ENCODE measurements at places on chromosomes 7 and 10.

DNA sequence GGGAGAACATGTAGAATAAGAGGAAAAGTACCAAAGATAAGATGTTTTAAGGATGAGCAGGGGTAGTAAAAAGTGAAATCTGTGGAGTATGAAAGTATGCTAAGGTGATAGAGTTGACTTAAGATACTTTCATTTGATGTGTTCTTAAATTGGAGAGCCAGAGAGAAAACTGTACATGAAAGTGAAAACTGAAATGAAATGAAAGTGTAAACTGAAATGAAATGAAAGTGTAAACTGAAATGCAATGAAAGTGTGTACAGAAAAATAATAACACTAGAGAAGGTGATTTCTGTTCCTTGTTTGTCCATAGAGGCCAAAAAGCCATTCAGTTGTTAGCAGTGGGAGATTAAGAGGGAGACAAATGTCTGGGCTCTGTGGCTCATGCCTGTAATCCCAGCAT is 17.5 kb downstream of the AHR start:
- DNase-seq = no peak

DNA sequence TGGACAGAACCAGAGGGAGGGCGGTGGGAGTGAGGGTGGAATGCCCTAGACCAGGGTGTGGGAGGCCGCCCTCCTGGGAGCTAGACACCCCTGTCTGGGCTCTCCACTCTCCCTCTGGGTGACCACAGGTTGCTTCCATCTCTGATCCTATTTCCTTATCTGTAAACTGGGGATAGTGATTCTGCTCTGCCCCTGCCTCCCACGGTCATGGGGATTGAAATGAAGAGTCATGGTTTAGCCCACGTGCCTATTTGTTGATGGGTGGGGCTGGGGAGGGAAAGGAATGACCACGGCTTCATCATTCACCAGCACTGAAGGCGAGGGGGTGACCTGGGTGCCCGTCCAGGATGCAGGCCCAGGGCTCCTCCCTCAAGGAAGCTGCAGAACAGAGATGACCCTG is 49.3 kb upstream of the PCBD1 start:
- DNase-seq = no peak

DNA sequence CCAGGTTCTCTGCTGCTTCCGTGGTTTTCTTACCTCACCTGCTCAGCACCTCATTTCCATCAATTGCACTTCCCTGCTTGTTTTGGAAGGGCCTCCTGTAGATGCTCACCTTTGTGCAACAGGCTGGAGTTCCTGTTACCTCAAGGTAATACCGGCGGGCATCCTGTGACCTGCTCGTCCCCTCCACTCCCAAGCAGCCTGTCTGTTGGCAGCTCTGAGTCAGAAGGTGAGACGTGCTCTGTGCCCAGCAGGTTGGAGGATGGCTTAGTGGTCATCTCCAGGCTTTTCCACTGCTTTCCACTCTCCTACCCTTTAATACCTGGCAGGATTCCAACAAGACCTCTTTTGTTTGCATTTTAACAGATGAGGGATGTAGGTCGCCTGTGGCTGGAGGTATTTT is 86.0 kb downstream of the CAMK1D start:
- DNase-seq = no peak

DNA sequence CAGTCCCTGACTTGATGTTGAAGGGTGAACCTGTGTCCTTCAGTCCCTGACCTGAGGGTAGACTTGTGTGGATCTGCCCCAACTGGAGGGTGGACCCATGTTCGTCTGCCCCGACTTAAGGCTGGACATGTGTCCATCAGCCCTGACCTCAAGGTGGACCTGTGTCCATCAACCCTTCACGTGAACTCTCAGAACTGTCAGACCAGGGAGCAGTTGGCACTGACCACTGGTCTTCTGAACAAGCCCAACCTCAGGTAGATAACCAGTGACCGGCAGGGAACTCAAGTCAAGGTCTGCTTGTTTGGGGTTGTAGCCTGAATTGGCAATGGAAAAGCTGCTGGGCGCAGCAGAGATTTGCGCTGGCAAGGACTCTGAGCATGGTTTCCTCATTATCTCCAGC is 96.5 kb downstream of the ADCY1 start:
- DNase-seq = no peak

- DNase-seq = no peak
These were observed 11.5 kb downstream of the PMS2 start for GRCh38 chr7:5997210-5997808.

DNA sequence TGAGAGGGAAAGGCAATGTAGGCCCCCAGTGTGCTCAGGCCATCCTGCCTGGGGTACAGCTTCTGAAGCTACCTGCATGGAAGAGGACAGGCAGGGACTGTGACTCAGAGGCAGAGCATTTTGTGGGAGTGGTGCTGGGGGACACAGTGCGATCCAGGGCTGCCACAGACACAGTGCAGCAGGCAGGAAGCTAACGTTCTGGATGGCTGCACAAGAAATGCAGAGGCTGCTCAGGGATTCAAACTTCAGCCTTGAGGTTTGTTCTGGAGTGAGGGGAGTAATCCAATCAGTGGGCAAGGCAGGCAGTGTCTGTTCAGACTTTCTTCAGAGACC is 648.0 kb upstream of the IGFBP3 start:
- DNase-seq = no peak

- no peak for DNase-seq
These were observed 48.1 kb upstream of the WNT16 start for GRCh38 chr7:121280656-121281055.

- DNase-seq = no peak
These were observed 6.3 kb upstream of the OPN1SW start for GRCh38 chr7:128781851-128782250.

GRCh38 chr10:78155722-78156121 is 122.1 kb downstream of the RPS24 start:
- no peak for DNase-seq

DNA sequence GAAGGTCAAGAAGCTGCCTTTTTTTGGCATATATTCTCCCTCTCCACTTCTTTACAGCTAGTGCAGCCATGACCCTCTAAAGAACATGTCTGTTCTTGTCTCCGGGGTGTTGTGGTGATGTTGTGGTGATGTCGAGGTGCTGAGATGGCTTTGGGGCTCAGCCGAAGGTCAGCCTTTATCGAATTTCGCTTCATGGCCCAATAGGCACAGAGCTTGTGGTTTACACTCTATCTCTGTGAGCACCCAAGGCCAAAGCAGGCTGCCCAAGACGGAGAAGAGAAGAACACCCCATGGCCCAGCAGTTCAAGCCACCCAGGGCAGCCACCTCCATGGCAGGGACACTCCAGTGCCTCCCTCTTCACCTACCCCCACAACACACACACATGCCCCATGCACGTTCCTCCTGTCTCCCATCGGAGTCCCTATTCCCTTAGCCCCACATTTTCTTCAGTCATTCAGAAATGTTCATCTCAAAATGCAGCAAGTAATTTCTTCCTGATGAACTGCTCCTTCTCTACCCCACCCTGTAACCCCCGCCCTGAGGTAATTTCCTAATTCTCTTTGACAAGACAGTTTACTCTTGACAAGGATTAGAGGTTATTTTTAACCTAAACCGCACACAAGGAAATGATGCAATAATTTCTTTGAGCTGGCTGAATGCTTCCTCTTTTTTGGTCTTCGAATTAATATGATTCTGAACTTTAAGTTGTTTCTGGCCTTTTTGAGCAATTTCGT is 18.6 kb upstream of the ADRB1 start:
- DNase-seq = no peak

DNA sequence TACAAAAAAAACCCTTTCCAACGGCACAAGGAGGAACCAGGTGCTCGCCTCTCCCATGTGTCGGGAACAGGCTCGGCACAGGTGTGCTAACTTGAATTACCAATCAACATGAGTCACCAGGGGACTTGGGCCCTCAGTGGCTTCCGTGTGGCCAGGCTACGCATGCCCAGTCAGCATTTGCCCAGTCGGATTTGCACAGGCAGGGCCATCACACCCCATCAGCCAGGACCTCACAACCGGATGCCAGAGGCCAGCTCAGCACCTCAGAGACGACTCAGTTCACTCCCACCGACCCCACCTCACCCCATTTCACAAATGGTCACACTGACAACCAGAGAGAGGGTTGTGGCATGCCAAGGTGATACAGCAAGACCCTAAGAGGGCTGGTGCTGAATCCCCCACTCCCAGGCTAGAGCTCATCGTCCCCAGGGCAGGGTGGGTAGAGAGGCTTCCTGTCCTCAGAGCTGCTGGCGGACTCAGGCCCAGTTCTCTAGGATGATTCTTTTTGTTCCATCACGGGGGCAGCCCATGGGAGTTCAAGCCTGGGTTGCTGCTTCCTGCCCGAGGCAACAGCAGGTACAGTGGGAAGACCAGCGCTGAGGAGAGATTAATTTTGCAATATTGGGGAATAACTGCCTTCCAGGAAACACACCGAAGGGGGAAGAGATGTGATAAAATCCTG is 13.6 kb downstream of the ANXA11 start:
- DNase-seq = no peak

DNA sequence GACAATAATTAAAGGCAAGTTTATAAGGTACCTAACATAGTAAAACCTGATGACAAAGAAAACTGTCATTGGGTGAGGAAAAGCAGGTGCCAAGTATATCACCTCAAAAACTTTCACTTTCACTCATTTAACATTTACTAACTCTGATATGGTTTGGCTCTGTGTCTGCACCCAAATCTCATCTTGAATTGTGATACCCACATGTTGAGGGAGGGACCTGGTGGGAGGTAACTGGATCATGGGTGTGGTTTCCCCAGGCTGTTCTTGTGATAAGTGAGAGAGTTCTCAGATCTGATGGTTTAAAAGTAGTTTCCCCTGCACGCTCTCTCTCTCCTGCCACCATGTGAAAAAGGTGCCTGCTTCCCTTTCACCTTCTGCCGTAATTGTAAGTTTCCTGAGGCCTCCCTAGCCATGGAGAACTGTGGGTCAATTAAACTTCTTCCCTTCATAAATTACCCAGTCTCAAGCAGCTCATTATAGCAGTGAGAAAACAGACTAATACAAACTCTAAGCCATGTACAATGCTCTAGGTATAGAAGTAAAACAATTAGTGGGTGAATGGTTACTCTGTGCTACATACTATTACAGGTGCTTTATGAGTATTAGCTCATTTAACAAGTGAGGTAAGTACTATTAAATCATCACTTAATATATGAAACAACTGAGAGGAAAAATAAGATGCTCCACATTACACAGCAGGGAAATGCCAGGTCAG is 199.0 kb downstream of the CHCHD3 start:
- DNase-seq = no peak

DNA sequence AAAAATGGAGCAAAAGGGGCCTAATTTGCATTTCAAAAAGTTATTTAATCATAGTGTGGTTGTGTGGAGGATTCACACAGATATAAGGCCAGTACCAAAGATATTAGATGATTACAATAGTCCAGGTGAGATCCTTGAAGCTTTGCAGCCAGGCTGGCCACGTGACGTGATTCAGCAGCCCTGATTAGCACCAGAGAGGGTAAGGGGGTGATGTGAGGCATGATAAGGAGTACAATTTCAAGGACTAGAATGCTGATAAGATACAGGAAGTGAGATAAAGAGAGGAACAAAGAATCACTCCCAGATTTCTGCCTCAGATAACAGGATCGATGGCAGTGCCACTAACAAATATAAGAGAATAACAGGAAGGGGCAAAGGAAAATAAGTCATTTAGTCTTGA is 108.4 kb upstream of the PALS2 start:
- DNase-seq = no peak

DNA sequence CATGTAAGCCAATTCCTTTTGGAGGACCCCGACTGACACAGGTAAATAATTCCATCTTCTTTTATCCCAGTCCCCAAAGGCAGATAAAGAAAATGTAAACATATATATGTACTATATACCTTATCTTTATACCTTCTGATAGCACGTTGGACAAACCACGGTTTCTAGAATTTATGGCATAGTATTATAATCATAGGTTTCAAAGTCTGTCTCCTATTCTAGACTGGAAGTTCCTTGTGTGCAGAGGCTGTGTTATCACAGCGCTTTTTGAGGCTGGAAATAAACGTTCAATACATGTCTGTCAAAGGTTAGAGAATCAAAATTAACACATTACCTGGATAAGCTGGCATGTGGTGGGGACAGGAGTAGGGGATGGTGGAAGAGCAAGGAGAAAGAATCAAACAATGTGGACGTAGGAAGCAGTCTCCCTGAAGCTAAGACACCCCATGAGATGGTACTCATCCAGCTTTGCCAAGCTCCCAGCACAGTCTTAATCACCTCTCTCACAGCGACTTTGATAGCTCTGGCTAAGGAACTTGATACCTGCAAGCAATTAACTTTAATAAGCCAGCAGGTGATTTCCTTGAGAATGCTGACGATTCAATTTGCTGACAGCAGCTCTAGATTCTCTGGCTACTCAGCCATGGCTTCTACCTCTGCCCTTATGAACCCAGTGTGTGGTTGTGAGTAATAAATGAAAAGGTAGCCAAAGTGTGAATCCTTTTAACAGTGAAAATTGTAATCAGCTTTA is 208.4 kb upstream of the LRRTM3 start:
- no peak for DNase-seq

DNA sequence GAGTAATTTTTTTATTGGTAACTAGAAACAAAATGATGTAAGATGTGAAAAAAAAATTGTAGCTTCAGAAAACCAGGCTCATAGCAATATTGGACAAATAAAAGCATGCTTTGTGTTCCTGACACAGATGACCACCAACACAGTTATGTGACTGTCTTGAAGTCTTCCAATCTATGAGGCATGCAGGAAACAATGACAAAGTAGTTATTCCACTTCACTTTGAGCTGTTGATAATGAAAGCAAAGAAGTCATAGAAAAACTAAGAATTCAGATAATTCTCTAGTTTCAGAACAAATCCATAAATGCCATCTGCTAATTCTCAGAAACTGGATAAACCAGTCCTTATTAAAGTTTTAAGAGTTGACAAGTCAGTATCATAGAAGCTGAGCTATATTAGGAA is 378.4 kb upstream of the SEMA3D start:
- no peak for DNase-seq

- DNase-seq = no peak
These were observed 717.4 kb downstream of the PARD3 start for GRCh38 chr10:34097682-34098081.

DNA sequence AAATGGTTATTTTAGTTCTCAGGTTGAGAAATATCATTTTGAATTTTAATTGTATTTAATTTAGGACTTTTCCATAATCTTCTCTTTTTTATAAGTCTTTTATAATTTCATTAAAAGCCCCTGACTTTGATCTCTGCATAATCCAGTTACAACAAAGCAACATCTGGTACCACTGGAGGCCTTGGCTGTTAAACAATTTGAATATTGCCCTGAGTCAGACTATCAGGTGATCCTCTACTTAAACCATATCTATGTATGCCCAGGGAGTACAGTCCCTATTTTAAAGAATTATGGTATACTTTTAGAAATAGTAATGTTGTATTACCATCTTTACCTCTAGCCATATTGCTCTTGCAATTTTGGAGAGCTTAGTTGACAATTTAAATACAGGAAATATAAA is 119.1 kb downstream of the MAGI2 start:
- DNase-seq = no peak

GRCh38 chr7:8084836-8085235 is 116.2 kb downstream of the GLCCI1 start:
- DNase-seq = no peak

DNA sequence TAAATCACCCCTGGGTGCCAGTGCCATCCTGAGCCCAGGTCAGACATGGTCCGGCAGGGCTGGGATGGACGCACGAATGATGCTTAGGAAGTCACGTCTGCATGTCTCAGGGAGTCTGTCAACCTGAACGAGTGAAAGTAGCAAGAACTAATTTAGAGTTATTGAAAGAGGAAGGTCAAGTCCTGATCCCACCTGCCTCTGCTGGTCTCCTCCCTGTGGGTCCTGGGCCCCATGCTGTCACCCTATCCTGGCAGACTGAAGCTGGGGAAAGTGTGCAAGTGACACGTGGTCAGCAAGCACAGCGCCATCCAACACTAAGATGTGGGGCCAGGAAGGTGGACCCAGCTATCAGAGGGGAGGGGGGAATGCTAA is 26.1 kb upstream of the GRID1 start:
- DNase-seq = no peak

- no peak for DNase-seq
These were observed 32.0 kb downstream of the NRAP start for GRCh38 chr10:113631684-113632367.

Data from stimulated activated CD8-positive, alpha-beta memory T cell treated with anti-CD3 and anti-CD28 coated beads, Interleukin-4, amount 100 ng/mL, for 1 hour (primary cell).